ENCODE measurements at places on chromosomes 12 and 14.

DNA sequence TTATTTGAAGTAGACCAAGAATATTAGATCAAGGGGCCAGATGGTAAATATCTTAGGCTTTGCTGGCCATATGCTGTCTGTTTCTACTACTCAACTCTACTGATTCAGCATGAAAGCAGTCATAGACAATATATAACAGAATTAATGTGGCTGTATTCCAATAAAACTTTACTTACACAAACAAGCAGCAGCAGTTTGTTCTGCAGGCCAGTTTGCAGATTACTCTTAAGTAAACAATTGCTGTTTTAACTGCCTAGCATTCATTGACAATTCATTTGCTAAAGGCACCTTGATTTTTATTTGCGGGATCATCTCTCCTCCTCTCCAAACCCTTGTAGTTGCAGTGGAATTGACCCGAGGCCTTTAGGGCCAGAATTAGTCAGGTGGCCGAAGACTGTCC is 94.1 kb upstream of the GARIN6 start:
- no peak for DNase-seq

DNA sequence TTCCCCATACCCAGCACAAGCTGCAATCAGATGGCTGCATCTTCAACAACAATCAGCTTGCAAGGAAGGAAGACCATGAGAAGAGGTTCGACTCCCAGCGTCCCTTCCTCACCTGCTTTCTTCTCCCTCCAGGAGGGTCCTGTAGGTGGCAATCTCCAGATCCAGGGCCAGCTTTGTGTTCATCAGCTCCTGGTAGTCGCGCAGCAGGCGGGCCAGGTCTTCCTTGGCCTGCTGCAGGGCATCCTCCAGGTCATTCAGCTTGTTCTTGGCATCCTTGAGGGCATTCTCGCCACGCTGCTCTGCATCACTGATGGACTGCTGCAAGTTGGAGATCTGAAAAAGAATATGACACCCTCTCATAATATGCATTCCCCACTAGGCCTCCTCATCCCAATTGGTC is 4.0 kb downstream of the KRT1 start:
- DNase-seq = no peak

- DNase-seq = no peak
Measured at GRCh38 chr12:110693731-110694130, 4.8 kb upstream of the HVCN1 start.

- no peak for DNase-seq
Measured at GRCh38 chr12:91854725-91855124, 290.9 kb downstream of the BTG1 start.
